ENCODE measurements at places on chromosomes 3 and 15. TPM values are rescaled to one million over a fixed set of nuclear protein-coding genes. Genes with fewer than 3 reads are reported as not detected.

DNA sequence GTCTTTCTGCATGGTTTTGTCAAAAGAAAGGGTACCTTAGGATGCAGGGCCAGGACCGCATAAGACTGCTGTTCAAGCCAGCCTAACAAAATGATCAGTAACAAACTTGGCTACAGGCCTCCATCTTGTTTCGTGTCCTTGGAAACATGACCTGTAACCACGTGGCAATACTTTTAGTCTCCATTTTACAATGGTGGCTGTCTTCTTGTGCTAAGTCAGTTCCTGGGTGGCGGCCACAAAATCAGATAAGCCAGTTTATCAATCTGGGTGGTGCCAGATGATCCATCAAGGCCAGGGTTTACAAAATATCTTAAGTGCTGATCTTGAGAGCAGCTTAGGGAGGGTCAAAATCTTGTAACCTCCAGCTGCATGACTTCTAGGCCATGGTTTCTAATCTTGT lies 57.1 kb upstream of the GK5 start:
- DNase-seq = no peak

GRCh38 chr15:78570710-78571109 lies 5.4 kb downstream of the CHRNA5 start:
- DNase-seq = no peak

GRCh38 chr3:155334215-155334913 lies 40.9 kb upstream of the STRIT1 start:
- no peak for DNase-seq

DNA sequence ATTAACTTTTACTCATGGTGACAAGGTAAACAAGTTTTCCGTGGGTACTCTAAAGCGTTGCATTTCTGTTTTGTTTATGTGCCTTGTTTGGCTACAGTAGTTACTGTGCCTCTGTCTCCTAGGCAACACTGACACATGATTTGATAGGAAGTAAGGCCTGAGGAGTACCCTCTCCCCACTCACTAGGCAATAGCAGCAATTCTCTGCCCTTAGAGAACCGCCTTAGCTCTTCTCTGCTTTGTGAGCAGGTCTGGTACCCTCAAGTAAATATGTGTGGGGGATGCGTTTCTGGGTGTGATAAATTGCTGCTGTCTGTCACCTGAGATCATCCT lies at the start of gene IL5RA:
TSS of gene IL5RA (minus strand) at position 76 of the 332 bp plus-strand sequence. CDS start 5,390 bp downstream, outside the sequence.
- DNase-seq = no peak

- no peak for DNase-seq
These were observed 50.0 kb downstream of the RAB7A start for GRCh38 chr3:128775906-128776542.

TTC21A gene
- 1.0 TPM for total RNA-seq

DNA sequence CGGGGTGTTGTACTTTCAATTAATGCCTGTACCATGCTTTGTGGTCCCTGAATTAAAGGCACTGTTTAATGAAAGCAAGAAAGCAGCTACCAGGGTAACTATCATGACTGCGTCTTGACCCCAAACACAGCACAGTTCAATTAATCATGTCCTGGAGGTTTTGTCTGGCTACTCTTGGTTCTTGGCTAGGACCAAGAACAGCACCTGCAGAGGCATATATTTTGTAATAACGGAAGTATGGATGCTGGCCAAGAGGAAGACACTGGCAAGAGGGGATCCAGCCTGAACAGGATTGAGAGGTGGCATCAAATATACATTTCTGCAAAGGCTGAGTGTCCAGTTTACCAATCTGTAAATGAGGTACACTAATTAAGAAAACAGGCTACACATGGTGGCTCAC lies 119.9 kb downstream of the FOXP1 start:
- DNase-seq = no peak

ADAMTS9 gene
- not detected for total RNA-seq

NOX5 gene
- total RNA-seq = not detected

DNA sequence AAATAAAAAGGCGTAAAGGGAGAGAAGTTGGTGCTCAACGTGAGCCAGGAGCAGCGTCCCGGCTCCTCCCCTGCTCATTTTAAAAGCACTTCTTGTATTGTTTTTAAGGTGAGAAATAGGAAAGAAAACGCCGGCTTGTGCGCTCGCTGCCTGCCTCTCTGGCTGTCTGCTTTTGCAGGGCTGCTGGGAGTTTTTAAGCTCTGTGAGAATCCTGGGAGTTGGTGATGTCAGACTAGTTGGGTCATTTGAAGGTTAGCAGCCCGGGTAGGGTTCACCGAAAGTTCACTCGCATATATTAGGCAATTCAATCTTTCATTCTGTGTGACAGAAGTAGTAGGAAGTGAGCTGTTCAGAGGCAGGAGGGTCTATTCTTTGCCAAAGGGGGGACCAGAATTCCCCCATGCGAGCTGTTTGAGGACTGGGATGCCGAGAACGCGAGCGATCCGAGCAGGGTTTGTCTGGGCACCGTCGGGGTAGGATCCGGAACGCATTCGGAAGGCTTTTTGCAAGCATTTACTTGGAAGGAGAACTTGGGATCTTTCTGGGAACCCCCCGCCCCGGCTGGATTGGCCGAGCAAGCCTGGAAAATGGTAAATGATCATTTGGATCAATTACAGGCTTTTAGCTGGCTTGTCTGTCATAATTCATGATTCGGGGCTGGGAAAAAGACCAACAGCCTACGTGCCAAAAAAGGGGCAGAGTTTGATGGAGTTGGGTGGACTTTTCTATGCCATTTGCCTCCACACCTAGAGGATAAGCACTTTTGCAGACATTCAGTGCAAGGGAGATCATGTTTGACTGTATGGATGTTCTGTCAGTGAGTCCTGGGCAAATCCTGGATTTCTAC lies at the start of gene RARB:
TSS of gene RARB (plus strand) at position 322 of the 847 bp plus-strand sequence. CDS start at position 791, 469 bp downstream.
- no peak for DNase-seq

TATDN2 gene
- total RNA-seq = 70.2 TPM

DNA sequence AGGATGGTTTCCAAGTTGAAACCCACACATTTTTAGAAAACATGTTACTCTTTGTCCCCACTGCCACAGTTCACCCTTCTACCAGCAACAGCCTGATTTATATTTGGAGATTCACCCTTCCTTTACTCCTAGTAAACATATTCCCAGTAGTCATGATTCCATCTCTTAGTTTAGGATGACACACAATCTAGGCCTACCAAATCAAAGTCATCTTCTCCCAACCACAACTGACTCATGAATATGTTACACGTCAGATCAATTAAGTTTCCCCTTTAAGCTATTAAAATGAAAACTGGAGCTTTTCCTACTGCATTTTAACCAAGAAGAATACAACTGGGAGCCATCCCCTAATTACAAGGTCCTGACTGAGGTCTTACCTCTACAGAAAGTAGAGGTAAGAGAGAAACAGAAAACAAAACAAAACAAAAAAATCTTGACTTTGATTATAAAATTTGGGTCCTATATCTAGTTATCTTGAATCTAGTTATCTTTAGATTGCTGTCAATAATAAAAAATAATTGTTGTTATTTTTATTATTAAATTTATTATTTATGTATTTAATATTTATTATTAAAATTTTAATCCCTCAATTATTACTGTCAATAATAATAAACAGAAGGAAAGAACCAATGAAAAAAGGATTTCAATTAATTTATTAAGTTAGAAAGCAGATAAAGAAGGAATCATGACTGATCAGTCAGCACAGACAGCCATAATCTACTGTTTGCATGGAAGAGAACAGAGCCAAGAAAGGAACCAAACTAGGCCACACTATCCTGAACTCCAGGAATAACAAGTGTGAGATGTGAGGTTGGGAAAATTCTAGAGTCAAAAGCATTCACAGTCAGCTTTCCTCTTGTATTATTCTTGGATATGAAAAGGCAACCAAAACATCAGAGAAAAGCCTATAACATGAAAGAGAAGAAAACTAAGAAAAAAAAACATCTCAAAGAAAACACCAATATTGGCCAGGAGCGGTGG lies 12.5 kb downstream of the DPH6 start:
- no peak for DNase-seq

DNA sequence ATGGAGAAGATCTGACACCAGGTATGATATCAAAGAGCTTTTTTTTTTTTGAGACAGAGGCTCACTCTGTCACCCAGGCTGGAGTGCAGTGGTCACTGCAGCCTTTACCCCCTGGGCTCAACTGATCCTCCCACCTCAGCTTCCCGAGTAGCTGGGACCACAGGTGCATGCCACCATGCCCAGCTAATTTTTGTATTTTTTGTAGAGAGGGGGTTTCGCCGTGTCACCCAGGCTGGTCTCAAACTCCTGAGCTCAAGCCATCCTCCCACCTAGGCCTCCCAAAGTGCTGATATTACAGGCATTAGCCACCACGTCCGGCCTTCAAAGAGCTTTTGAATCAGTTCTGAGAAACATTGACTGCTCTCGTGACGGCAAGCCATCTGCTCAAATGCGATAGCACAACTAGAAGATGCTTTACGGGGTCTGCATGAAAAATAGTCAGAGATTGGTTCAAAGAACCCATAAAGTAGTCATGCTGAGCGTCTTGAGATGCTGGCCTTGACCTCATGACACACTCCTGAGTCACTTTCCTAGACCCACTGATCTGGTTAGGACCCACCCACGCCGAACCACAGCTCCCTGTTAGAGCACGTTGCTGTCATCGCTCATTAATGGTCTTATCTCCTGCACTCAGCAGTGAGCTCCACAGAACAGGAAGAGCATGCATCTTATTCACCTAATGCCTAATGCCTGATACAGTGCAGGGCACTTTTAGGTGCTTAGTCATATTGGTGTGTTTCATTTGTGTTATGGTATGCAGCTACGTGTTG lies 57.0 kb upstream of the NR2F2 start:
- no peak for DNase-seq

GRCh38 chr3:23189187-23189586 lies 13.9 kb upstream of the UBE2E2 start:
- no peak for DNase-seq

DNASE1L3 gene
- total RNA-seq = not detected

- no peak for DNase-seq
These were observed 152.1 kb downstream of the GABRB3 start for GRCh38 chr15:26620528-26621458.

- DNase-seq = no peak
These were observed 13.2 kb downstream of the KLHL18 start for GRCh38 chr3:47295976-47296375.

DNA sequence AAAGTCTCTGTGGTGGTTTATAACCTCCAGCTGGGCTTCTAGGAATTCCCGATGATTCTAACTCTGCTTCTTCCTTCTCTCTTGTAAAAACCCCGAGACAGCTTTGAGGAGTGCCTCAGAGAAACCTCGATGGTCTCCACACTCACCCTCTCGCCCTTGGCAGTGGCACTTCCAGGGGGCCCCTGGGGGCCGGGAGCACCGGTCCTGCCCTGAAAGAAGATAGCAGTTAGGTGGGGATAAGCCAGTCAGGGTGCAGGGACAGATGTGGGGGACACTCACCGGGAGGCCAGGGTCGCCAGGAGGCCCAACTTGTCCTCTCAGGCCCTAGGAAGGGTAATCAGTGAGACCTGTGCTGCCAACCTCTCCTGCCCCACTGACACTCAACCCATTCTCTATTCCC lies 9.7 kb downstream of the COL7A1 start:
- no peak for DNase-seq

DNA sequence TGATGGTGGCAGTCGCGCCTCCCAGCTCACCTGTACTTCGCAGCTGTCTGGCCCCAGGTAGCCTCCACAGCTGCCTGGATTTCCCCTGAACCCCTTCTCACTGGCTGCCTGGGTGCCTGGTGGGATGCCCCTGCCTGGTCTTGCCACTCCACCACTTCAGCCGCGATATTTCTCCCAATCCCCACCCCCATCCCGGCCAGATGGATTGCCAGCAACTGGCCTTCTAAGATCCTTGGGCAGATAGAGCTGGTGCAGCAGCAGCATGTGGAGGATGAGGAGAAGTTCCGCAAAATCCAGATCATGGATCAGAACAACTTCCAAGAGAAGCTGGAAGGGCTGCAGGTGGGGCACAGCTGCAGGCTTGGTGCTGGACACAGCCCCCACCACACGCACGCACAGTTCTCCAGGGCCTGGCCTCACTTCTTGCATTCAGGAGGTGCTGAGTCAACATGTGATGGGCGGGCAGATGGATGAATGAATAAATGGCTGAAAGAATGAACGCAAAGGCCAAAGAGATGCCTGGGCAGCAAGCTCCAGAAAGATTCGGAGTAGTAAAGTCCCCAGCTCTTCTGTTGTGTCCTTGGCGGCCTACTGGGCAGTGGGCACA lies 35.7 kb downstream of the DNAH1 start:
- DNase-seq = no peak

DNA sequence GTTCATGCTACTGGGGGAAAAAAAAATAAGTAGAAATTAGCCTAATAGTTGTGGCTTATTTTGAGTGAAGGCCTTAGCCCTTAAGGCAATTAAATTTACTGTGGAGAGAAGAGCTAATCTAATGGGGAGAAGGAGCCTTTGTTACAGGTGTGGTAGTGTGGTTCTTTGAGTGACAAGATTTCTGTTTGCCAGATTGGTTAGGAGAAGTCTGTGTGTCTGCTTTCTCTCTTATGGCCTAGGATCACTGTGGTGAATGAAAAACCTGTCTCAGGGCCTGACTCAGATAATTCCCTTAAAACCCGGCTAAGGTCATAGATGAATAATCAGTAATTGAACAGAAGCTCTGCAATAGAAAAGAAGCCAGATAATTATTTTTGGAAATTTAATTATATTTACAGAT lies 27.0 kb downstream of the OPA1 start:
- DNase-seq = no peak

DNA sequence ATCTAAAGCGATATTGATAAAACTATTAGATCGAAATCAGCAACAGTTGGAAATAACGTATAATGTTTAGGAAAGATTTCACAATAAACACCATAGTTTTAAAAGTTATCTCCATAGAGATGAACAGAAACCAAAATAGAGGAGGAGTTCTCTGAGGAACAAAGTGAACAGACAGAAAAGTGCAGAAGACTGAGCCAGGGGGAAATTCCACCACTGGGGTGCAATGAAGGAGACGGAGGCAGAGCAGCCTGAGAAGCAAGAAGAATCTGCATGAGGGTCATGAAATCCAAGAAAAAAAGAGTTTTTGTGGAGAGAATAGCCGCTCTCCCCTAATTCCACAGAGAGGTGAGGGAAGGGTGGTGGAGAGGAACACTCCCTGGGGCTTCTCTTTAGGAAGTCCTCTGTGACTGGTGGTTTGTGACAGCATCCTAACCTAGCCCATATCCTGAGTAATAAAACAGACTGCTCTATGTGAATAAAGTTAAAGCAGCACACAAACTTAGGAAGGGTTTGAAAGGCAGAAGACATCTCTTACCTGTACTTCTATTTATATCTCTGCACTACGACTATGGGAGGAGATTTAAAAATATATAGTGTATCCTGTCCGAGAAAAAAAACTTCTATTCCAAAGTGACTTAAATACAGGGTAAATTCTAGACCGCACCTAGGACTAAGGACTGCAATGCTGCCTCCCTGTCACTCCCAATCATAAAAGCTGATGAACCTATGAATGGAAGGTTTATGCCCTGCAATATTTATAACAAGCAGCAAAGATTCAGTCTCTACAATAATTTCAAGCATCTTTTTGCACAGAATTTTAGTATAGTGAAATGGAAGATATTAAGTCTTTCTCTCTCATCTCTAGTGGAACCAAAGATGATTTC lies 22.9 kb downstream of the ATP8B4 start:
- no peak for DNase-seq

DNA sequence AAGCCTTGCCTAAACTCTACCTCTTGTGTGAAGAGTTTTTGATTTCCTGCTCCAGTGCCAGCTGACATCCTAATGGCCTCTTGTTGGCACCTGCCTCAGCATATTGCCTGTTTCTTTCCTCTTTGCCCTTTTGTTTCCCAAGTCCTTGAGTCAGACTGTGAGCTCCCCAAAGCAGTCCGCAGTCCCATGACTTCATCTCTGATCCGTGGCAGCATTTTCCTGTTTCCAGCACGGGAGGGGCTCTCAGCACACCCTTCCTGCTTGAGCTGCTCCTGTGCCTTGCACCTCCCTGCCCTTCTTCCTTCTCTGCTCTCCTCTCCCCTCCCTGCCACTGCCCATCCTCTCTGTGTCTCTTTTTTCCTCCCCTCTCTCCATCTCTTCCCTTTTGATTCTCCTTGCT lies 179.6 kb downstream of the EPHB1 start:
- no peak for DNase-seq

CHL1 gene
- total RNA-seq = 0.25 TPM

EOMES gene
- total RNA-seq = 7.3 TPM

Data from activated T-cell treated with anti-CD3 and anti-CD28 coated beads, Interleukin-2, amount 50 U/mL, for 4 hours (primary cell).